ENCODE measurements at places on chromosomes 5 and 9.

DNA sequence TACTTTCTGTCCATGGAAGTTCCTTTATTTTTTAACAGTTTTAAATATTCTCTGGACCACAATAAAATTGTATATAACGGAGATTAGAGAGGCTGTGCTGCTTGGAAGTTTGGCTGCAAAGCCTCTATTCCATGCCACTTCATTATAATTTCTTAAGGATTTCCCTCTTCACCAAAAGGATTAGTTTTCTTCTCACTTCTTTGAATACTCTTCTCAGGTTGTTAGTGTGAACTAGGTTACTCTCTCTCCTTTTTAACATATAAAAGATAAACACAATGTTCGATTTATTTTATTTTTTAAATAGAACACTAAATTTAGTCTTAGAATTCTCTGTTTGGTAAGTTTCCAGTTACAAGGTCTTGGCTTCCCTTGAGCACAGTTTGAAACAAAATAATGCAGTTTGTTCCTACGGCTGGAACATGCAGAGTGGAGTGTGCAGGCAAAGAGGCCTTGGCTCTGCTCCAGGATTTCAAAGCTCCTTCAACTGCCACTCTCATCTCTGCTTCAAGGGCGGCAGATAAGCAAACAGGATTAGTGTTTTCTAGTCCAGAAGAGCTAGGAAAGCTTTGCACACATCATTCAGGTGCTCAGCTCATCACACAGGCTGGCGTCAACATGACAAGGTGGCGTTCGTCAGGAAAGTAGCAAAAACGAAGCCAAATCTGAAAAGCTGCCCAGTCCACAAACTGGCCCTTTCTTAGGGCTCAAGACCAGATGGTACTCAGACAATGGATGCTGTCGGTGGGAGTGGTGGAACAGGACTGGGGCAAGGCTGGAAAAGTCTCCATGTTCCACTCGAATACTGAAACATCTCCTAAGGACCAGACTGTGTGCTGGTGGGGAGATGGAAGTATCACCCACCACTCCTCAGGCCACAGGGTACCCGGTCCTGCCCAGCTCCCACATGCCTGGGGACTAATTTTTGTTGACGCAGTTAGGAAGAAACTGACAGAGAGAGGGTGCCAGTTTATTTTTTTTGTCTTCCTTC lies 286.6 kb downstream of the CRB2 start:
- no peak for DNase-seq

DNA sequence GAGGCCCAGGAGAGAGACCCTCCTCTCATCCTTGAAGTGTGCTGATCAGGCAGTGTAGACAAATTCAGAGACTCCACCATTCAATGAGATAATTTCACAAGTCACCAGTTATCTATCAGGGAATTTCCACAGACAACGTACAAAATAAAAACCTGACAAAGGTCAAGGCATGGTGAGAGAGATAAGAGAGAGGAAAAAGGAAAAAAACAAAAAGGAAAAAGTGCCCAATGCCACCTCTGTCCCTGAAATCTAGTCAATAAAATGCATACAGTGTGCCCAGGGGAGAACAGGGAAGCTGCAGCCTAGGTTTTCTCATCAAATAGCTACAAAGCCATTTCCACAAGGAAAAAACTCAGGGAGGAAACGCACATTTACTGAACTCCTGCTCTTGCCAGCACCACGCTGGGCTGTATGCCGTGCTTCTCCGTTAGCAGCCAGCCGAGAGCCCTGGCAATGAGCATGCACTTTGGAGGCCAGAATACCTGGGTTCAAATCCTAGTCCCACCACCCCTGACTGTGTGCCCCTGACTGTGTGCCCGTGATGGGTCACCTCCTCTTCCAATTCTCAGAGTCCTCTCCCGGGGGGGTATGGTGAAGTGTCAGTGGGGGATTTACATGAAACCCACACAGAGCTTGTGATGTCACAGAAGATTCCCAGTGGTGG lies 11.6 kb downstream of the WHRN start:
- no peak for DNase-seq

- no peak for DNase-seq
Observed at GRCh38 chr5:65989158-65989557, 62.8 kb downstream of the ERBIN start.

DNA sequence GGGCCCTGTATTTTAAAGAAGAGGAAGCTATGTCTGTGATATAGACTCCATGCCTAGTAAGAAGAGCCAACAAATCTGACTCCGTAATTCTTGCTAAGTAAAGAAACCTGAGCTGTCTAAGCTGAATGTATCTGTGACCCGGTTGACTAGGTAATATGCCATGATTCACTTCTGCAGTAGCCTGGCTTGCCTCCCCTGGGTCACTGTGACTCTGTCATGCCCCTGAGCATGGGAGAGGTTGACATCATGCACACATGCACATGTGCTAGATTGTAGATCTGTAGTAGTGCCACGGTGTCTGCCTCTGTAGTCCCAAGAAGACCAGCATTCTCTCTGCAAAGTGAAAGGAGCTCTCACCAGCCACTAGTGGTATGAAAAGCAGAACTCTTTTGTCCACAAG lies 9.1 kb downstream of the SLC22A5 start:
- no peak for DNase-seq

- DNase-seq, result no peak
Observed at GRCh38 chr9:23551311-23551721, 274.7 kb downstream of the ELAVL2 start.

DNA sequence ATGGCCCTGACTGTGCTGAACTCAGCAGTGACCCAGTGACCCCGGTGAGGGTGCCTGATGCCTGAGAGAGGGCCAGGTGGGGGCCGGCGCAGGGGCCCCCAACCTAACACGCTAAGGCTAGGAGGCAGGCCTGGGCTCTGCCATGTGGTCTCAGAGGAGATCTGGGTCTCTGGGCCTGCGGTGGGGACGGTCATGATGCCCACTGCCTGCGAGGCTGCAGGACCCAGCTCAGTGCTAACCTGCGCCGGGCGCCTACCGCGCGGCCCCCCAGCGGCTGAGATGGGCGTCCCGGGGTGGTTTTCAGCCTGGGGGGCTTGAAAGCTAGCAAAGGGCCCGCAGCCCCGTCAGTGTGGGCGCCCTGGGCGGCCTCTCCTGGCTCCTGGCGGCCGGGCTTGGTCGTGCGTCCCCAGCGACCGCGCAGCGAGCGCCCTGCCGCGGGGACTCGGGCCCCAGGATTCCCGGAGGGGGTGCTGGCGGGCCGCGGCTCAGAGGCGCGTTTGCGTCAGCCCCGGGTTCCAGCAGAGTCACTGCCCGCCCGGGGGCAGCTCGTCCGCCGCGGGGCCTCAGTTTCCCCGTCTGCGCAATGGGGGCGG lies 2.5 kb downstream of the EGFL7 start:
- no peak for DNase-seq

DNA sequence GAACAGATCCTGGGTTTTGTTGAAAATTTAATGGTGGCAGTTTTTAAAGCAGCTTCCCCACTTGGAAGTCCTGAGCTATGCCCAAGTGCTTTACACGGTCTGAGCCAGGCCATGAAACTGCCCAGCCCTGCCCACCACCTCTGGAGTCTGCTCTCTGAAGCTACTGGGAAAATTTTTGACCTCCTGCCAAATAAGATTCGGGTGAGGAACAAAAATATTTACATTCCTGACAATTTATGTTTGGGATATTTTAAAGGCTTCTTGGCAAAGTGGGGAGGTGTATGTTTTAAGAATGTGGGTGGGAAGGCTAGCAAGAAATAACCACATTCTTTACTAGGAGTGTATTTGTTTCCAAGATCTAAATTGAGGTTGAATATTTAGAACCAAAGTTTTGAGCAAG lies 50.0 kb downstream of the HACD4 start:
- DNase-seq, result no peak

DNA sequence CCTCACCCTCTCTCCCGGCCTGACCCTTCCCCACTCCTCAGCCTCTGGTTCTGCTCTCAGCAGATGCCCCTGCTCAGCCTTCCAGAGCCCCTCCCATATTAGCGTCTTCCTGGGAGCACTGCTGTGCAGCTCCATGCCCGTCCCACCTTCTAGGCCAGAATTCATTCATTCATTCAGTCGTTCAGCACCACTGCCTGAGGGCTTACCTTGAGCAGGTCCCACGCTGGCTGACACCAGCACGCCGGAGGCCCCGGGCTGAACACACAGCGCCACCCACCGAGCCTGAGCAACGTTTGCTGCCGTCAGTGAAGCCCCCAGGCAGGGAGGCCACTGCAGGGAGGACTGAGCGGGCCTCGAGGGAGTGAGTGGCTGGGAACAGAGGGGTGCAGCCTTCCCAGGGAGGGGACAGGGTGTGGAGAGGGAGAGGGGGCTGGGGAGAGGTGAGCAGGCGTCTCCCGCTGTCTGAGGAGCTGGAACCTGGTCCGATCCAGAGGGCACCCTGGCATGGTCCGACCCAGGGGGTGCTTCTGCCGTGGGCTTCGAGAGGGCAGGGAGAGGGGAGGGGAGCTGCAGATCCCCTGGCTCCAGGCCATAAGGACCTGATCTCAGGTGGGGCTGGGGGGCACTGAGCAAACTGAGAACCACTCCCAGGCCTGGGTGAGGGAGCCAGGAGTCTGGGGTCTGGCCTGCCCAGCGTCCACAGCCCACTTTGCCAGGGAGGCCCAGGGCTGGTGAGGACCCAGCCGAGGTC lies 98.8 kb upstream of the RAPGEF1 start:
- no peak for DNase-seq

- no peak for DNase-seq
Observed at GRCh38 chr5:146051678-146052077, 53.7 kb downstream of the PLAC8L1 start.

DNA sequence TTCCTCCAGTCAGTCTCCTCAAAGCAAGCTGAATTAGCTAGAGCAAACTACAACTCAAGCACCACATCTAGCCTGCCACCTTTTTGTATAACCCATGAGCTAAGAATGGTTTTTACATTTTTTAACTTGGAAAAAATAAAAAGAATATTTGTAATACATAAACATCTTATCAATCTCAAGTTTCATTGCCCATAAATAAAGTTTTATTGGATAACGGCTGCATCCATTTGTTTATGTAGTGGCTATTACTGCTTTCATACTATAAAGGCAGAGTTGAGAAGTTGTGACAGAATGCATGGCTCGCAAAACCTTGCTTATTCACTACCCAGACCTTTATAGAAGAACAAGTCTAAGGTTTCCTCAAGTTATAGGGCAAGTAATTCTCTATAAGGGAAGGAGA lies 95.7 kb downstream of the ELAVL2 start:
- no peak for DNase-seq

DNA sequence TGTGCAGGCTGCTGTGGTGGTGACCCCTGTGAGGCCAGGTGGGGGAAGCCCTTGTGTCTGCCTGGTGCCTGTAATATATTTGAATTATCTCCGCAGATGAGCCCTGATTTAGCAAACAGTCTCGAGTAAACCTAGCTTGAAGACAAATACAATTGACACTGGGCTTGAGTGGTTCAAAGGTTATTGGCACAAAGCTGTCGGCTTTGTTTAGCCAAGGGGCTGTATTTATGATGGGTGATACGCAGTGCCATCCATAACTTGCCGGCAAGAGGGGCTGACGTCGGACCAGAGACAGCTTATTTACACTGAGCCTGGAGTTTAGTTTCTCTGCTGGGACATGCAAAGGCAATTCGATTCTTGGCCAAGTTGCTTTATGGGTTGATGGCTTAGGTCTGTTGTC lies 20.0 kb upstream of the PITX1 start:
- DNase-seq, result no peak

DNA sequence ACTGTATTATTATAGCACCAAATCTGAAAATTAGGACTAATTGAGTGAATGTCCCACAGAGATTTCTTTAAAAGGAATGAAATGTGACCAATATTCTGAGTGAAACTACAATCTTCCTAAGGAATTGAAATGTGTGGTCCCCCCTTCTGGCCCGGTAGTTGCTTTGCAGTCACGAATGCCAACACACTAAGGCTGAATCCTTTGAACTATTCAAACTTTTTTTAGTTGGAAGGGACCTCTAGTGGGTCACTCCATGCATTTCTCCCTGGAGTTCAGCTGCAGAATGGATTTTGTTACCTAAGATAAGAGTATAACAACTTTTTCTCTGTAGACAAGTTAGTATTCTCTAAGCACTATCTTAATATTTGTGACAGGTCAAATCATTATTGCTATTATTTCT lies 2.8 kb downstream of the CDH6 start:
- no peak for DNase-seq

GRCh38 chr9:99678566-99678965 lies 143.1 kb upstream of the NR4A3 start:
- DNase-seq, result no peak

- DNase-seq, result no peak
Observed at GRCh38 chr9:98218562-98219363, 26.3 kb upstream of the CORO2A start.

DNA sequence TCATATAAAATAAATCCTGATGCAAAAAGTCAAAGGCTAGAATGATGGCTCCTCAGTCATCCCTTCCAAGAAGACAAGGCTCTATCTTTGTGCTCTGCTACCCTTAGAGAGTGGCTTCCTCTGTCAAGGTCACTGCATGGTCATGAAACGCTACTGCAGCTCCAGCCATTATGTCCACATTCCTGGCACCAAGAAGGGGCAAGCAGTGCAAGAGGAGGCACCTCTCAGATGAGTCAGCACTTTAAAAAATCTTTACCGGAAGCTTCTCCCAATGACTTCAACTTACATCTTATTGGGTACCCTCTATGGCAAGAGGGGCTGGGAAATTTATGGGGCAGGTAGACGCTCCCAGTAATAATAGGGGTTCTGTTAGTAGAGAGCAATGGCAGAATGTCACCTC lies 129.5 kb upstream of the CPEB4 start:
- DNase-seq, result no peak

- DNase-seq, result no peak
Observed at GRCh38 chr5:116626945-116627679, 52.5 kb upstream of the SEMA6A start.

DNA sequence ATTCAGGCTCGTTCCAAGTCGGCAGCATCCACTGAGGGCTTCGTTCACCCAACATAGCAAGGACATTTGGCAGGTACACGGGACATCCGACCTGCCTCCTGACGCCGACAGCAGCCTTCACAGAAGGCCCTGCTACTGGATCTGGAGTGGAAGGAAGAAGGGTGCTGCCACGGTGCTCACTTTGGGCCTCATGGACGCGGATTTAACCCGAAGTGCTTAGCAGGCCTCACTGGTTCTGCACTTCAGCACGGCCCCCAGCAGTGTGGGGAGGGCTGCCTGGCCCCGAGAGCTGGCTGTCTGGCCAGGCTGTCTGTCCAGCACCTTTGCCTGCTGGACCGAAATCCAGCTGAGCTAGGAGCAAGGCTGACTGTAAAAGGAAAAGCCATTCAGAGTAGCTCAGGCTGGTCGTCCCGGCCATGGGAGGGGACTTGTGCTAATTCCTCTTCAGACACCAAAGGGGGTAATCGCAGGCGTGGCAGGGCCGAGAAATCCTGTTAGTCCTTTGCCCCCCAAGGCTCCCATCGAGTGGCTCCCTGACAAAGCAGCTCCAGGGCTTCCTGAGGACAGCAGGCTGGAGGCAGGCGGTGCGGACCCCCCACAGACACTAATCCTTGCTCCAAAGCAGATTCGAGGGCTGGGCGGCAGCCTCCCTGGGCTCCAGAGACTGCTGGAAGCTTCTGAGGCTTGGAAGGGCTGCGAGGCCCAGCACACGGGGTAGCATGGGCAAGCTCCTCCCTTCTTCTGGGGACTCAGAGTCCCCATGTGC lies 11.1 kb upstream of the RXRA start:
- DNase-seq, result no peak

DNA sequence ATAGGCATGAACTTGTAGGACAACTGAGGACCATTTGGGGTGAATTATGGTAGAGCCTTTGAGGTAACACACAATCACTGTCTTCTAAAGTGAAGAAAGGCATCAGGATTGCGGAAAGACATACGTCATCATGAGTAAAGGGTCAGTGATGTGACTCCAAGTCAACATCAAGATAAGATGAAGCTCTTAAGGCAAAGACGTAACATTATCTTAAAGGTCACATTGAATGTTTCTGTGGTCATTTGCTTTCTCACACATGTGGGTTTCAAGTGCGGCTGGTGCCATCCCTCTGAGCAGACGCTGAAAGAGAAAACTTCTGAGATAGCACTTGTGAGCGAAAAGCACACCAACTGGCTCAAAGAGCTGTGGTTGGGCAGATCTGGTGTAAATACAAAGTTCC lies 63.3 kb upstream of the GRAMD2B start:
- no peak for DNase-seq

All from stimulated activated CD4-positive, alpha-beta T cell treated with anti-CD3 and anti-CD28 coated beads, TNF-alpha, amount 100 ng/mL, for 1 hour (primary cell).